Jurkat, Clone E6-1 (cell line): ENCODE measurements at places on chromosomes 12 and 14.

DNA sequence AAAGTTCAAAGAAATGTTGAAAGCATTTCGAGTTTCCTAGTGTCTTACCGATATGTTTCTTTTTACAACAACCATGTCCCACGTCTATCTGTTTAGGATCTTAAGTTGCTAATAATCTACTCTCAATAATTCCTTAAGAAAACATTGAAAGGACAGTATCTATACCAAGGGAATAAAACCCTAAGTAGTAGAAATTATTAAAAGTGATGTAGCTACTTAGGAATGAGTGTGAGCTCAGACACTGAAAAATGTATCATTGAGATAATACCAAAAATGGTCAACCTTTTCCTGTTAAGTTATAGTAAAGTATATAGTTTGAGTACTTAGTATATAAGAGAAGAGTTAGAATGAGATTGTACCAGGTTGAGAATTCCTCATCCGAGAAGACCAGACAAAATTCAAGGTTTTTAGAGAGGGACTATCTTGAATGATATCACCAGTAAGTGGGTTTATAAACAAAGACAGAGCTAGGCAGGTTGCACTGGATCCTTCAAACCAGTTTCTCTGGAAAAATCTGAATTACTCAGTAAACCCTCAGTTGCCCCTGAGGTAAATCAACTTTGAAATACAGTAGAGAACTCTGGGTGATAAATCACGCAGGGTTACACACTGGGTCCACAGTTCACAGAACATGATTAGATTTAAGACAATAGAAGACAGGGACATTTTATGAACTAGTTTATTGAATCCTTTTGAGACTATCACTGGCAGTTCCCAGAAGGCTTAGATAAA lies 96.8 kb downstream of the ERGIC2 start:
- no peak for DNase-seq

GRCh38 chr12:26936559-26937442 lies 980 bp downstream of the INTS13 start:
- no peak for DNase-seq

DNA sequence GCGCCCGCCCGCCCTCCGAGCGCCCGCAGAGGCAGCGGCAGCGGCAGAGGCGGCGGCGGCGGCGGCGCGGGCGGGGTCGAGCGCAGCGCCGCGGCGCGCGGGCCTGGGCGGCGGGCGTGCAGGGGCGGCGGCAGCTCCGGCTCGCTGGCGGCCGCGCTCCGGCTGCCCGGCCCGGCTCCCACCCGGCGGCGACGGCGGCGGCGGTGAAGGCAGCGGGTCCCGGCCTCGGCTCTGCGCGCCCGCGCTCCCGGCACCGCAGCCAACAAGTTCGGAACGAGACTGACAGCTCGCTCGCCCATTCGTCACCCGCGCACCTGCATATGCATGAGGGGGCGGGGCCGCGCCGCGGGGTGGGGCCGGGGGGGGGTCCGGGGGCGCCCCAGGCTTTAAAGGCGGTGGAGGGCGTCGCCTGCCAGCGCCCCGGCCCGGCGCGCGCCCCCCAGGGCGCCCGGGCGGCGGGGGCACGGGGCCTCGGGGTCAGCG lies at the start of gene JAG2:
JAG2 (minus strand) TSS at position 281 of the 483 bp plus-strand sequence. CDS start 356 bp downstream, outside the sequence.
- DNase-seq, result peak; percentile 65

DNA sequence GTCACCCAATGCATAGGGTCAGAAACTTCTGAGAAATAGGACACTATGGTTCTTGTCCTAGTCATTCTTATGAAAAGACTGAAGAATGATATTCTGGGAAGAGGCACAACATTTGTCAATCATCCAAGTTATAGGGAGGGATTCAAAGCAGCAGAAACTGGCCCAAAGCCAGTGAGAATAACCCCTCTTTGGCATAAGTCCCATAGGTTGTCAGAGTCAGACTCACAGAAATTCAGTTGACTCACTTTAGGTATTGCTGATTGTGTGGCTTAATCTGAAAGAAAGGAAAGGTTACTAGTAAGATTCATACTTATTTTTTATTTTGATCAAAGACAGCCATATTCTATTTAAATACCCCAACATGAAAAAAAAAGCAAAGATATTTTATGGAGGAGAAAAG lies 151.0 kb downstream of the SRGAP1 start:
- no peak for DNase-seq

DNA sequence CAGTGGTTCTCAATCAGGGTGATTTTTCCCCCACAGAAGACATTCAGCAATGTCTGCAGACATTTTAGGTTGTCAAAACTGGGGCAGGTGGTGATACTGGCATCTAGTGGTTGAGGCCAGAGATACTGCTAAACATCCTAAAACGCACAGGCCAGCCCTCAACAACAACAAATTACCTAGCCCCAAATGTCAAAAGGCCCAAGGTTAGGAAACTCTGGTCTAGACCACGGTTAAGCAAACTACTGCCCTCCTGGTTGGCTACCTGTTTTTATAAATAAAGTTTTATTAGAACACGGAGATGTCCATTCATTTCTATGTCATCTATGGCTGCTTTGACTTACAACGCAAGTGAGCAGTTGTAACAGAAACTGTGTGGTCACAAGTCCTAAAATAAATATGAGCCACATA lies 186.7 kb downstream of the EFCAB11 start:
- DNase-seq, result peak; percentile 68

DNA sequence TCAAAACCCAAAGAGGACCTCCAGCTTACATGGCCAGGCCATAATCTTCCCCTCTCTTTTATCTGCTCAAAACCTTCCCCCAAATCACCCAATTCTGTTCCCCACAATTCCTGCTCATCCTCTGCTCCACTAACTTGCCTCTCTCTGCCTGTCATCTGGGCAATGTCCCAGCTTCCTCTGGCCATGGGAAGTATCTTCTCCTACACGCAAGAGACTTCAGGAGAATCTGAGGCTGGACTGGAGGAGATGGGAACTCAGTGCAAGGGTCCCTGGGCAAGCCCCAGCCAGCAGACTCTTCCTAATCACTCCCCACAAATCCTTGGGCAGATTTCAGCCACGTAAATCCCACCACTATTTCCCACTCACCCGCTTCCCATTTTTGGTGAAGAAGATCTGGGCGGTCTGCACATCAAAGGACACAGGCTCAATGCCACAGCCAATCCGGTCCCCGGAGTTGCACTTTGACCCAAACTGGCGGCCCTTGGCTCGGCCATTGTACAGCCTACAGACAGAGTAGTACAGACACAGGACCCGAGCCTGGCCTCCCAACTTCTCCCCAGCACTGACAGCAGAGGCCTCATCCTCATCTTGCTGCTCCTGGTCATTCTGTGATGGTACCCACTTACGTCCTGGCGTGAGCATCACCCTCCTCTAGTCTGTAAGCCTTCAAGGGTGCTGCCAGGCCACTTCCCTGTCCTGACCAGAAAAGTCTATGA lies 4.7 kb downstream of the SPRYD3 start:
- no peak for DNase-seq

DNA sequence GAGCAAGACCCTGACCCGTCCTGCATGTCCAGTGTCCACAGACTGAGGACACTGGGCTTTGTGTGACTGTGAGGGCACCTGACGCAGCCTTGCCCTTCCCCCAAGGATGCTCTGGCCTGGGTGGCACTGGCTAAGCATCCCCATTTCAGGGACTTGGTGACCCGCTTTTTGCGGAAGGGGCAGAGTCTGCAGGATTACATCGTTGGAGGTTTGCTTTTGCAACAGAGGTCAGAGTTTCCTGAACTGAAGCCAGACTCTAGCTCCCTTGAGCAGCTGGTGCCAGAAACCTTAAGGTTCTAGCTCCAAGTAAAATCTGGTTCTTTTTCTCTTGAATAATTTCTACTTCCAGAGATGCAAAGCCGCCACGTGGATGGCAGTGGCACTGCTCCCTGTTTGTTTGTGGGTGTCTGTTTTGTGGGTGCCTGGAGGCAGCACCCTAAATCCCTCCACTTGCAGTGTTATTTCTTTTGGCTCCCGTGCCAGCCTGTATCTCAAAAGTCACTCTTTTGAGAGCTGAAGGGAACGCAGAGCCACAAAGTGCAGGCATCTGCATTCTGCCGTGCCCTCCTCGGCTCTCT lies 184.7 kb downstream of the TSPAN9 start:
- no peak for DNase-seq

GRCh38 chr14:42523666-42524065 lies 917.0 kb downstream of the LRFN5 start:
- no peak for DNase-seq

- DNase-seq, result no peak
Observed at GRCh38 chr12:789852-790563, 37.6 kb downstream of the WNK1 start.

DNA sequence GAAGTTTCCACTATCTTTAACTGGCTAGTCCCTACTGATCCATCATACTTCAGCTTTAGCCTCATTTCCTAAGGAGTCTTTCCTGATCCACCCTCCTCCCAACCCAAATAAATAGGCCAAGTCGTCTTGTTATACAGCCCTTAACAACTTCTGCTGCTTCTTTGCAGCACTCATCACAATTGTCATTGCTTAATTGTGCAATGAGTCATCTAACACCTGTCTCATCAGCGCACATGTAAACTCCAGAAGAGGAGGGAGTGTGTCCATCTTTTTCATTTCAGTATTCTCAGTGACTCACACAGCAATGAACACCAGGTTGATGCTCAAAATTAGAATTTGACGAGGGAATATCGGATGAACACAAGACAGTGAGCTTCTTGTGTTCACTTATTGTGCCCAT lies 87.3 kb downstream of the SUDS3 start:
- no peak for DNase-seq

DNA sequence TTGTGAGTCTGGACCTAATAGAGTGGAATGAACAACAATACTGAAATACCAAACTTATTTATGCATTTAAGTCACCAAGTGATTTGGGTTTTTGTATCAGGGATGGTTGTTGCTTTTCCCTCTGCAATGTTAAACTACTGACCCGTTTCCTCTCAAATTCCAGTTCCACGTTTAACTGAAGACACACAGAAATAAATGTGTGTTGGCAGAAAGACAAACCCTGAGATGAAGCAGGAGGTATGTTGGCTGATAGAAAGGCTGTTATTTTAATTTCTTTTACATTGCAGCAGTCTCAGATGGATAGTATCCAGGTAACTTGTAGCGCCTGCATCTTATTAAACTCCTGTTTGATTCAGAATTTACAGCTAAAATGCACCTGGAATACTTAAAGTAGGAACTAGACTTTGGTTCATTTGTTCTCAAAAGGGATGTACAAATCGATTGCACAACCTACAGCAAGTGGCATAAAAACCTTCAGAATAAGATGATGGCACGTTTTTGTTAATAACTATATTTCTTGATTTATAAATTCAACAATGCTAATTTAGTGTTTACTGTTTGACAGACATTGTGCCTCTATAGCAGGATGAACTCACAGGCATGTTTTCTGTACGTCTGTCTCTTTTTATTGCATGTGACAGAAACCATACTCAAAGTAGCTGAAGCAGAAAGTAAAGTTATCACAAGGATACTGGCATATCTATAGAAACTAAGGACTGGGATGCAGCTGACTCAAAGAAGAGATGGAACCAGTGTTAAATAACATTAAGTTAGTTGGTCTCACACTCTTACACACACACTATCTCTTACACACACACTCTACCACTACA lies 405.7 kb downstream of the ZFP36L1 start:
- DNase-seq, result no peak

DNA sequence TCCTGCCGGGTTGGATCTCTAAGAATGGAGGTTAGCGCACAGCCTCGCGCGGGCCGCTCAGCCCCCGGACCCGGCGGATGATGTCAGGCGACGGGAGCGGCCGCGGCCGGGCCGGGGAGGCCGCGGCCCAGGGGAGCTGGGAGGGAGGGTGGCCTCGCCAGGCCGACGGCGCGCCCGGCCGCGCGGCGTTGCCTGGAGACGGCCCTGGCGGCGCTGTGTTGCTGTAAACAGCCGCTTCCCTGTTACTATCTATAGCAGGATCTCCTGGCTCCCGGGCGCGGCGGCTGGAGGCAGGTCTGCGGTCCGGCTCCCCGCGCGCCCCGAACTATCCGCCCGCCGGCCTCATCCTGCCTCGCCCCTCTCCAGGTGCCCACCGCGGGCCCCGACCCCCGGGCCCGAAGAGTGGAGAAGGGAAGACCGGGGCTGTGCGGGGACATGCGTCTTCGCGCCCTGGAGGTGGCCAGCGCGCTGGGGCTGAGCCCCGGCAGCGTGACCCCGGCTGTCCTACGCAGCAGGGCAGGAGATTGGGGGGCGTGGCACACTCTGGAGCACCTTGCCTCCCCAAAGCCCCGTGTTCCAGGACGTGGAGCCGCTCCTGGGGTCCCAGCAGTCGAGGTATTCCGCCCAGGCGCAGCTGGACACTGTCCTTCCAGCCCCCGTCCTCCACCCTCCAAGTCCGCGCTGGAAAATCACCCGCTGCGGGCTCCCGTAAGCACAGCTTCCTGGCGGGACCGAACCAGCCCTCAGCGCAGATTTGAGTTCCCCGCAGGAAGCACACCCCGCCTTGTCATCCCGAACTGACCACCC lies 1.4 kb upstream of the FOS start:
- no peak for DNase-seq

DNA sequence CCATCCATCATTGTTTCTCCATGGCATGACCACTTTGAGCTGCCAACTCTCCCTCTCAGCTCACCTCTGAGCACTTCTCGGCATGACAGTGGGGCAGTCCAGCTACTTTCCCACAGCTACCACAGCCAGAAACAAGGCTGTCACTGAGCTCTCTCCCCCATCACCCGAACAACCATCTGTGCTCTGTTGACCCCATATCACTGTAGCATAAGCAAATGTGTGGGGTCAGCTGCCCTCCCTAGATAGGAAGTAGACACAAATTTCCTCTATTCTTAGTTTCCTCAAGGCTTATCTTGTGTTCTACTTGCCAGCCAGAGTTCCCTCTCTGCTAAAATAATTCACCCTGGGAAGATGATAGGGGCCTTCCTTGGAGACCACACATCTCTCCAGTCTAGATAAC lies 82.6 kb upstream of the FUT8 start:
- DNase-seq, result no peak

DNA sequence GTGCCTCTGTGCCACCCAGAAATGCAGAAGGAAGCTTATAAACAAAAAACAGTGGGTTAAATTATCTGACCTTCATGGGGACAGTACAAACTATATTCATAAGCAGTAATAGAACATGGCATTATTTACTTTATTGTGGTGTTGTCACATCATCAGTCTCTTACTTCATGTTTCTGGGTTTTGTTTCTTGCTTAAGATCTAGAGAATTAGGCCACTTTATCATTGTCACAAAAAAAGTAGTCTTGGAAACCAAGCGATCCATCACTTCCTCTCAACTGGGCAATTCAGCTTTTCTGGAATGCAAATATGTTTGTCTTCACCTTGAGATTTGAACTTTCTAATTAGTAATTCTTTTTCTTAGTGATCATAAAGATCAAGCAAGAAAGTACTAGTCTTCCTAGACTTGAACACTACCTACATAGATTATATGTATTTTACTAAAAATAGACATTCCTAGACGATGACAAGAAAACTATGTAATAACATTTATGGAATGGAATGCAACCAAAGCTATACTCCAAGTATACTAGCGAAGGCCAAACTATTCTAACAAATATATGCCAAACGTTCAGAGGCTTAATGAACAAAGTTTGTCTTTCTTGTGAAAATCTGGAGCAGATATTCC lies 363.4 kb downstream of the DAD1 start:
- no peak for DNase-seq

GRCh38 chr14:24909523-24910302 lies 140.2 kb downstream of the STXBP6 start:
- no peak for DNase-seq
